ENCODE measurements at places on chromosomes 2 and 18.

DNA sequence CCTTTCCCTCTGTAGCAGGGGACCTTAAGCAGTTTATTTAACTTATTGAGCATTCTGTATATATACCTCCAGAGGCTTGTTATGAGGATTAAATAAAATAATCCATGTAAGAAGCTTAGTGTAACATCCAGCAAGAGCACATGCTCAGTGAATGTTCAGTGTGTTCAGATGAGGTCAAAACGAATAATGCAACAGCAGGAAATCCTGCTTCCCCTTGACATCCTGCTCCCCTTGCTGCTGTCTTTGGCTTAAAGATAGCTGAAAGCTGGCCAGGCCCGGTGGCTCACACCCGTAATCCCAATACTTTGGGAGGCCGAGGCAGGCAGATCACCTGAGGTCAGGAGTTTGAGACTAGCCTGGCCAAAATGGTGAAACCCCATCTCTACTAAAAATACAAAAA lies 68.7 kb downstream of the COL4A4 start:
- peak; percentile 9 for DNase-seq

DNA sequence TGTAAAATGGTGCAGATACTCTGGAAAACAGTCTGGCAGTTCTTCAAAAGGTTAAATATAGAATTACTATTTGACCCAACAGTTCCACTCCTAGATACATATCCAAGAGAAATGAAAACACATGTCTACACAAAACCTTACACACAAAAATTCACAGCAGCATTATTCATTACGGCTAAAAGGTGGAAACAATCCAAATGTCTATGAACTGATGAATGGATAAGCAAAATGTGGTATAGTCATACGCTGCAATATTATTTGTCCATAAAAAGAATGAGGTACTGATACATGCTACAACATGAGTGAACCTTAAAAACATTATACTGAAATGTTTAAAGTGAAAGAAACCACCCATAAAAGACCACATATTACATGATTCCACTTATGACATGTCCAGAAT lies 4.0 kb downstream of the CYP27C1 start:
- no peak for DNase-seq

- no peak for DNase-seq
Observed at GRCh38 chr2:157296490-157296889, 29.1 kb downstream of the ERMN start.

GRCh38 chr2:190410166-190410565 lies 2.0 kb downstream of the MFSD6 start:
- no peak for DNase-seq
